ENCODE measurements at places on chromosomes 4 and X. TPM values are rescaled to one million over a fixed set of nuclear protein-coding genes. Genes with fewer than 3 reads are reported as not detected.

BCAP31 gene
- 185 TPM for total RNA-seq

GRPEL1 gene
- 47.8 TPM for total RNA-seq

CT55 gene
- total RNA-seq: not detected

SPANXN3 gene
- total RNA-seq: not detected

PIN4 gene
- total RNA-seq: 7.1 TPM

CT47B1 gene
- not detected for total RNA-seq

PDHA2 gene
- not detected for total RNA-seq

AR gene
- total RNA-seq: 0.09 TPM

SYNPO2 gene
- 0.09 TPM for total RNA-seq

FHIP1A gene
- 18.4 TPM for total RNA-seq

MAGEA4 gene
- not detected for total RNA-seq

IL1RAPL2 gene
- not detected for total RNA-seq

CSAG2 gene
- total RNA-seq: not detected

HMX1 gene
- total RNA-seq: not detected

NPY2R gene
- total RNA-seq: not detected

RNF150 gene
- total RNA-seq: 0.63 TPM

AKAP4 gene
- total RNA-seq: not detected

COL25A1 gene
- total RNA-seq: not detected

RIBC1 gene
- total RNA-seq: 0.74 TPM

CT45A1 gene
- total RNA-seq: not detected

CFAP299 gene
- not detected for total RNA-seq

PAGE4 gene
- not detected for total RNA-seq

CXCL3 gene
- 2.2 TPM for total RNA-seq

EREG gene
- total RNA-seq: 33.1 TPM

RGN gene
- total RNA-seq: not detected

TMSB15C gene
- total RNA-seq: 1.1 TPM

DUSP9 gene
- 5.4 TPM for total RNA-seq

IGFBP7 gene
- 220 TPM for total RNA-seq

SH3D19 gene
- 39.3 TPM for total RNA-seq

GLRA3 gene
- total RNA-seq: not detected

NOX1 gene
- total RNA-seq: not detected

HSD17B13 gene
- not detected for total RNA-seq

ESX1 gene
- not detected for total RNA-seq

TMEM144 gene
- total RNA-seq: 5.4 TPM

TLR2 gene
- total RNA-seq: 1.0 TPM

SLC9A7 gene
- 7.2 TPM for total RNA-seq

IL13RA1 gene
- 28.1 TPM for total RNA-seq

DMP1 gene
- not detected for total RNA-seq

FRG2 gene
- not detected for total RNA-seq

ZRSR2 gene
- 6.1 TPM for total RNA-seq

NPY1R gene
- not detected for total RNA-seq

GPR173 gene
- total RNA-seq: 0.28 TPM
